ENCODE measurements at places on chromosomes 11 and 22.

DNA sequence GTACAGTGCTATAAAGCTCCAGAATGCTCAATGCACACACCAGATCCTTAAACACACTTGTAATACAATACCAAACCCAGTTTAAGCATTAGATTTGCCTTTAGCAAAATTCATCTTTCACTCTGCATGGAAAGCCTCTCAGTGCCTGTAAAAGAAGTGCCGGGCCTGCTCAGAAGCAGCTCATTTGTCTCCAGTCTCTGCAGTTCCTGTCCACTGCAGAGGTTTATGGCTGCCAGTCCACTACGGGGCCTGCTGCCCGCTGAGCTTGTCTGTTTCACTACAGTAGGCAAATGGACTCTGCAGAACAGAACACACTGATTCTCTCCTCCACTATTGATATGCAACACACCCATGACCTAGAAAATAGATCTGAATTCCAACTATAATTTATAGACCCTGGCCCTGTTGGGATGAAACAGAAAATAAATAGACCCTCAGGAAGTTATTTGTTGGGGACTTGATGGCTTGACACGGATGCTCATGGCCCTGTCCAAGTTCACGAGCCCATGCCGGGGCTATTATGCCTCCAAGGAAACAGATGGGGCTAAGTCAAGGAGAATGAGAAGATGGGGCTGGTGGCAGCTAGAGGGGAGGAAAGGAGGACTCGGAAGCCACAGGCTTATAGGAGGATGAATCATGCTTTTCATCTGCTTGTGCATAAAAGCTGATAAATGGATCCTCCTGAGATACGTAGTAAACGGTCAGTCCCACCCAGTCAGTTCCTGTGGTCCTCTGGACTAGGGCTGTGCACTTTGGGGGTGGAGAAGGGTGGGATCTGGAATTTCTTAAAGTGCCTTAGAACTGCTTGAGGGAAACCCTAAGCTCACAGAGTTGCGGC is 416.8 kb upstream of the TENM4 start:
- DNase-seq, result no peak

DNA sequence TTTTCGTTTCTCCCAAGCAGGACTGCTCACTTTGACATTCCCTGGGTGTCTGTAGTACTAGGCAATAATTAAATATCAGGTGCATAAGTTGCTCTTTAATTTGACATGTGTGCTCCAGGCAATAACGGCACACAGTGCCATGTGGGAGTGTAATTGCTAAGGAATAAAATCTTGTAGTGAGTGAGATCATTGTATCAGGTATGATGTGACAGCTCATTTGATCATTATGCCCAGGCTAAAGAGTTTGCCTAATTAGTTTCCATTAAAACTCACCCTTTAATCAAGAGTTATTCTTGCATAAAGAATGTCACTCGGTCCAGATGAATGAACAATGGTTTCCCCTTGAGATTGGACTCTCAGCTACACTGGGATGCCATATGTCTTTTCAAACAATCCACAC is 220.0 kb downstream of the INSC start:
- DNase-seq, result no peak

DNA sequence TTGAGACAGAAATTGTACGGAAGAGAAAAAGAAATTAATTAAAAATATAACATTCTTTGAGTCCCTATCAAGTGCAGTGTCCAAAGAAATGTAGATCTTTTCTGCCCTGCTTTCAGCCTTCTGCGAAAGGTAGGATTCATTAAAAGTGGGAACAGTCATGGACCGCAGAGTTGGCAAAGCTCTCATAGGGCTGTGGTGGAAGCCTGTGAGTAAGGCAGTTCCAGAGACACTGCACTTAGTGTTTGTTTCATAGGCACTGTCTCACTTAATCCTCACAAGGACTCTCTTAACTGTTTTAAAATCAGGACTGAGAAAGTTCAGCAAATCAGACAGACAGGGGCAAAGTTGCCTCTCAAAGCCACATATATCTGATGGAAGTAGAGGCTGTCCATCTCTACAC is 5.5 kb downstream of the MRGPRX2 start:
- DNase-seq, result no peak

GRCh38 chr11:45108070-45109064 is 38.1 kb upstream of the PRDM11 start:
- DNase-seq, result no peak

DNA sequence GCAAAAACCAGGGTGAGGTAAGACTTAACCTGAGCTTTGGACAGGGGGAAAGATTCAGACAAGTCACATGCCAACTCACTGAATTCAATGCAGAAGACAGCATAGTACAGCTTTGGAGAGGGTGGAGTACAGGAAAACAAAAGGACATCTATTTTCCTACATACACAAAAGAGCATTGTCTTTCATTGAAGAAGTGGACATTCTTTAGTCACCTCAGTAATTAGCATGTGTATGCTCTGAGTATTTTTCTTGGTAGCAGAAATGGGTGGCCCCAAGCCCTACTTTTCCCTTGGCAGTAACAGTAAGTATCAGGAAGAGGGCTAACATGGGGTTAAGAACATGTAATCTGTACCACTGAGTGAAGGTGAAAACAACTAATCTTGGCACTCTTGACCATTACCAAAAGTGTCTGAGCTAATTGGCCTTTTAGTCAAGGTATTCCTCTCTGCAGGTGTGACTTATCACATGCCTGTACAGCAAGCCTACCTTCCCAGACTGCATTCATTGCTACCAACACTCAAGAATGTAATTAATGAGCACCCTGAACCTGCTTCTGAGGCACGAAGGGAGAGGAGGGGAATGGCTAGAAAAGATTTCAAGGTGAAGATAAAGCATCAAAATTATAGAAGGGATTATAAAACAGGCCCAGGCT is 33.9 kb downstream of the SYTL2 start:
- DNase-seq, result no peak
